Inflammatory macrophage treated with lipopolysaccharide for 4 hours (primary cell): ENCODE measurements at places on chromosomes 13 and 19.
A peak's percentile ranks its signal among the peaks of the same experiment; 100 is the strongest.

GRCh38 chr19:41951686-41952172 is 7.4 kb downstream of the RABAC1 start:
- peak; percentile 72 for DNase-seq

- no peak for DNase-seq
Observed at GRCh38 chr19:34673590-34673989, 3.4 kb downstream of the SCGB2B2 start.

DNA sequence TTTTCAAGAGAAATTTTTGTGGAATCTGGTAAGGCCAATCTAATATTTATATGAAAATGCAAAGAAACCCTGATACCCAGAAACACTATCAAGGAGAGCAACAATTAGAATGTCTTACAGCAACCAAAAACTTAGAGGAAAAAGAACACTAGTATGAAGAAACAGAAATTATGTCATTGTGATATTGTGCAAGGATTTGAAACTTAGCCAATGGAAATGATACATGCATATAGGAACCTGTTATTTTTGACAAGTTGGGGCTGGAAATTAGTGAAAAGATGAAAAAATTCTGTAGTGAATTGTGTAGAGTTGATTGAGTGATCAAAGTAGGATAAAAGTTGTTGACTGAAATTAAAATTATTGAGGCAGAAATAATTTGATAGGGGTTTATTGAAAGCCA is 792.6 kb upstream of the SLITRK6 start:
- no peak for DNase-seq

DNA sequence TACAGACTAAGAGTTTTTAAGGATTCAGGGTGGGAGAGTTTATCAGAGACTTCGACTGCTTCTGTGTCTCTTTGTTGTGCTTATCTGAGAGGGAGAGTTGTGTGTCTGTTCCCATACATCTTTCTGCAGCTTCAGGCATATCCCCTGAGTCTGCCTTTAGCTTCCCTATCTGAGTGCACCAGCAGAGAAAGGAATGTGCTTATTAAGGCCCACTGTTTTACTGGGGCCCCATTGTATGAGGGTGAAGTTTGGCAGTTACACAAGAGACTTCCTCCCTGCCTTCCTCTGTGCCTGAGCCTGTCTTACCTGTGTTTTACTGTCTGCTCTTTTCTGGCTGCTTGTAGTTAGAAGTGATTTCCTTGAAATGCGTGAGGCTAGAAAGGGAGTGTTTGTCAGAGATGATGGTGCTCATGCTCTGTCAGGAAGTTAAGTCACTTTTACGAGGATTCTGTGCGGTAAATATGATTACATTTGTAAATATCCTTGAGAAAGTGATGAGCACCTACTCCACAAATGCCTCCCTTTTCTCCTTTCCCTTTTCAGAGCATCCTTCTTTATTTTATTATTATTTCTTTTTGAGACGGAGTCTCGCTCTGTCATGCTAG is 1228.9 kb upstream of the MIR17HG start:
- no peak for DNase-seq

GRCh38 chr13:35851356-35851755 is 279.8 kb downstream of the DCLK1 start:
- no peak for DNase-seq

DNA sequence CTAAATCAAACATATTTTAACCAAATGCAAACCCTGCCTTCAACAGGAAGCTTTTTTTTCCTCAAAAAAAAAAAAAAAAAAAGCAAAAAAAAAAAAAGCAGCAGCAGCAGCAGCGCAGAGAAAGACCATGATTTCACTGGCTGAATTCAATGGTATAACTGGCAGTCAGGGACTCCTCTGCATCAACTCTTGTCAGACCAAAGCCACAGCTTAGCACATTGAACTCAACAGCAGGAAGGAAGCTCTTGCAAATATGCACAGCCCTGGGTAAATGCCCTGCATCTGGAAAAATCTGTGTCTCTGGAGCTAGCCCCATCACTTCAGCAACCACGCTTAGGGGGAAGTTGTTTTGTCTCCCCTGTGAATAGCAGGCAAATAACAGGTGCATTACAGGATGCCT is 17.6 kb upstream of the DHRS12 start:
- peak; percentile 51 for DNase-seq

GRCh38 chr19:13637664-13638063 is 126.7 kb upstream of the MRI1 start:
- peak; percentile 4 for DNase-seq

DNA sequence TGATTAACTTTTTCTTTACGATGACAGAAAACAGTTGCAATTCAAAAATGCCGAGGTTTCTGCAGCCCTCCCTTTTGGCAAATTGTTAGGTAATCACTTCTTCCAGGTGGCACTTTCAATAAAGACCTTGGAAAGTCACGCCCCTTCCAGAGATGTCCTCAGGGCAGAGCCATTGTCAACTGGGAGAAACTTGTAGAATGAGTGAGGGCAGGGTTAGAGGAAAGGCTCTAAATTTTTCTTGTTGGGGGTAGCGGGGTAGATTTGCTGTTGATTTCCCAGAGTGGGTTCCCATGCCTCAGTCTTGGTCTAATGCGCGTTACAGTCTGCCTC is 421.1 kb downstream of the FGF9 start:
- DNase-seq, result no peak

GRCh38 chr13:44022196-44022595 is 142.5 kb downstream of the LACC1 start:
- peak; percentile 15 for DNase-seq

GRCh38 chr19:47661161-47661560 is 52.1 kb upstream of the EHD2 start:
- no peak for DNase-seq

DNA sequence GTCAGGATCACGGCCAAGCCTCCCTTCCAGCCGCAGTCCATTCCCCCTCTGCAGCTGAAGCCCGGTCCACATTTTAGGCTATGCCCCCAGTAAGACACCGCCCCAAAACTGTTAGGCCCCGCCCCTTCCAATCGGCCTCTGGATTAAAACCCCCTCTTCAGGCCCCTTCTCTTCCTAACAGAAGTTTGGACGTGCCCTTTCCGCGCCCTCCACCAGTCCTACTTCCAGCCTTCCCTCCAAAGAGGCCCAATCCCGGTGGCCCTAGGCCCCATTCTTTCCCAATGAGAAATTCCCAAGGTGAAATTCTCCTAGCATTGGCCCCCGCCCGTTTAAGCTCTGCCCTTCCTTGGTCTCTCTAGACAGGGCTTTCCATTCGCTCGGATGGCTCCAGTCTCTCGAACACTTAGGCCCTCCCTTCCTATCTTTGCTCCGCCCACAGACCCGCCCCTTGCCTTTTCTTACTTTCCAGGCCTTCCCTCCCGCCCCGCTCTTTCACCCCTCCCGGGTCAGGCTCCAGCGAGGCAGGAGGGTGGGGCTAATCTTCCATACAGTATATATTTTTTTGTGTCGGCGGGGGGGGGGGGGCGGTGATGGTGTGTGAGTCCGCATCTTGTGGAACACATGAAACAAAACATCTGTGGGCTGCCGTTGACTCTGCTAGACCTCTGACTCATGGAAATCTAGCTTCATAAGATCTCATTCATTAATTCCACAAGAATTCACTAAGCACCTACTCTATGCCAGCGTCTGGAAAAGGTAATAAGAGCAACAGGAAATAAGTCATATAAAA is 13.6 kb downstream of the LTBP4 start:
- peak; percentile 64 for DNase-seq

DNA sequence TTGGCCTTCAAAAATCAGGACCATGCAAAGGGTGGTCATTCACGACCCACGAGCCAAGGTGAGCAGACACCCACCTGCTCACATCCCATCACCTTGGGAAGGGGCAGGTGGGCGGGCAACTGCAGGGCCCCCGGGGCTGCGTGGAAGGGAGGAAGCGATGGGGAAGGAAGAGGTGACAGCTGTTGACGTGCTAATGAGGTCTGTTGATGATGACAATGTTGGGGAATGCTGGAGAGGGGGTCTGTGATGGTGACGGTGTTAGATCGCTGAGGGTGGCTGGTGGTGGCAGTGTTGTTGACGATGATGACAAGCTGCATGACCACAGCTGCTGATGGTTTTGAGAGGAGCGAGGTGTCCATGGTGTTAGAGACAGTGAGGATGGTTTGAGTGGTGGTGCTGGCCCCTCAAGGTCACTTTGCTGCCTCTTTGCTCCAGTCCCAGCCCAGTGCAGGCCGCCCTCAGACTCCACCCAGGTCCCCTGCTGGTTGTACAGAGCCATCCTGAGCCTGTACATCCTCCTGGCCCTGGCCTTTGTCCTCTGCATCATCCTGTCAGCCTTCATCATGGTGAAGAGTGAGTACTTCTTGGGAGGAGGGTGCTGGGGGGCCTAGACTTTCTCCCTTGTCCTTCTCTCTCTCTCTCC is 900 bp downstream of the MCEMP1 start:
- DNase-seq, result peak; percentile 44

DNA sequence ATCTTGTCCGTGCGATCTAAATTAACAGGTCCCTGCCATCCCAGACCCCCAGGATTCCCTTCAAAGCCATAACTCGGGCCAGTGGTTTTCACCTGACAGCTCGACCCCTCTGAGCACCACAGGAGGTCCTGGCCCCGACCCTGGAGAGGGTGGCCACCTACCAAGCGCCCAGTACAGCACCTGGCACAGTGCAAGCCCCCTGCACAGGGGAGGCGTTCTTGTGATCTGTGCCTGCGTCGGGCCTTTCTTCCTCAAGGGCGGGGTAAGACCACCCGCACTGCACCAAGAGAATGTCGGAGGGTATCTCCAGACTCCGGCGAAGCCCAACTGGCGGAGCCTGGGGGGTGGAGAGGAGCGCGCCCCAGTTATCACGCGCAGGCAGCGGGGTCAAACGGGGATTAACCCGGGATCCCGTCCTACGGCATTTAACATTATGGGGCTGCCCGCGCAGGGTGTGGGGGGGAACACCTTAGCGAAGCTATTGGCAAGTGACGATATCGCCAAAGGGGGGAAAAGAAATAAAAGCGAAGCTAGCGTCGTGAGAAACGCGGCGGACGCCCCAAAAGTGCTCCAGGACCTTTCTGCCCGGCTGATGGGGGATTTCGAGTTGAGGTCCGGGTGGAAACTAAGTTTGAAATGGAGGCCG is 1.3 kb upstream of the HNRNPL start:
- peak; percentile 13 for DNase-seq

DNA sequence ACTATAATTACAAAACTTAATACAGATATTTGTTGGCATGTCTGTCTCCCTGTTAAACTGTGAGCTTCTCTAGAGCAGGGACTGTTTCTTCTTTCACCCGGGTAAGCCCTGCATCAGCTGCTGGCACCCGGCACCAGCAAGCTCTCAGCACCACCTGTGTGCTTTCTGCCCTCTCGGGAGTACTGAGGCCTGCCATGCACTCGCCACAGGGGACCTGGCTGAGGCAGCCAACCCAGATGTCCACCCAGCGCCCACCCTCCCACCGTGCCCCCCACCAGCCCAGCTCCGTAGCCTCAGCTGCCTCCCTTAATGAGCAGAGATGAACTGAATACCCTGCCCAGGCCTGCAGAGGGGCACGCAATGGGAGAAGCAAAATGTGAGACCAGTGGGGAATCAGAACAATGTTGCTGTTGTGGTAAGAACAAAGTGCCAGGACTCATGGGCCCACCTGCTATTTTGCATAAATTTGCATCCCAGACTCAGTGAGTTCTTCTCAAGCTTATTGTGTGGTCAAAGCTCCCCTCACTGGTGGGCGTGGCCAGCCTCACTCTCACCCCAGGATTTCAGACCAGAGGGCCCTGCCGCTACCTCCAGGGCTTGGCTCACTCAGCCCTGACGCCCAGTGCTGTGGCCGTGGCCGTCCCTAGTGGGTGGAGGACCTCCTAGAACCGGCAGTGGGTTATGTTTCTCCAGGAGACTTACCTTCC is 14.6 kb upstream of the SERPINE3 start:
- DNase-seq, result no peak

GRCh38 chr19:1107661-1108261 is 4.0 kb downstream of the GPX4 start:
- DNase-seq, result no peak

DNA sequence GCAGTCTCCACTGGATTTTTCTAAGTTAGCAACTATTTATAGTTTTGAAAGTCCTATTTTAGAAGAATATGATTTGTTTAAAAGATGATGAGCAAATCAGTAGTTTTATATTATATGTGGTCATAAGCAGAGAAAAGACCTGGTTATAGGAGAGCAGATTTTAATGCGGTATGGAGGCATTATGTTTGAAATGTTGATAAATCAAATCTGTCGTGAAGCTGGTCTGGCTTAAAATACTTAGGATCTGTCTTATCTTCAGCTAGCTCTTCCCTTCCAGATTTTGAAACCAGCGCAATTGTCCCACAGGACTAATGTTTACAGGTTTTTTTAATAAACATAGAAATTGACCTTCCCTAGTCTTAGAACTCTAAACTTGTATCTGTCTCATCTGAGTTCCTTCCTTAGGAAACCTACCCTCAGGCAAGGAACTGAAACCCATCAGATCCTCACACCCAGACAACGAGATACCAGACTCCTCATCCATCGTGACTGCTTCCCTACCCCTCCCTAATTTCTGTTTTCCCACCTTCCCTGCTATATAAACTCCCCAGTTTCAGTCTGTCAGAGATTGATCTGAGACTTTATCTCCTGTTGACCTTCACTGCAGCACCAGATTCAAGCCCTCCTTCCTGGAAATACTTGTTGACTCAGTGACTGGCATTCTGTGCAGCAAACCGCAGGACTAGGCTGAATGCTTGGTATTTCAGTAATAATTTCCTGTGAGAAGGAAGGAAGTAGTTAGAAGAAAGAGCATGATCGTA is 37.8 kb upstream of the CXCL17 start:
- peak; percentile 67 for DNase-seq

DNA sequence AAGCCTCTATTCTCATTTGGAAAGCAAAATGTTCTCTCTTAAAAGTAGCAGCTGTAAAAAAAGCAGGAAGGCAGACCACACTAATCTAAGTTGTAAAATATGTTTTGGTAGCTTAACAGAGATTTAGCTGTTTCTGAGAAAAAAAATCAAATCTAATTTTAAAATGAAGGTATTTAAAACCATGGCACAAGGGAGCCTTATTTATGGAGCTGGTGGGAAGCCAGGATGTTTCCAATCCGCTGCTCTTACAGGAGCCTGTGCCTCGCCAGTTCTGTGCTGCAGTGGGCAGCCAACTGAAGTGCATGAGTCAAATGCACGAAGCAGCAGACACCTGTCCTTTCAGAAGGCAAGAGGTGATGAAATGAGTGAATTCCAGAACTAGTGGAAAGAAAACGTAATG is 28.2 kb downstream of the GPC6 start:
- no peak for DNase-seq

GRCh38 chr13:43023289-43023963 is at the start of gene DNAJC15:
Gene DNAJC15, plus strand, starts transcription at chr13:43023586. Its CDS starts 41 bp downstream, at chr13:43023627.
- peak; percentile 83 for DNase-seq

DNA sequence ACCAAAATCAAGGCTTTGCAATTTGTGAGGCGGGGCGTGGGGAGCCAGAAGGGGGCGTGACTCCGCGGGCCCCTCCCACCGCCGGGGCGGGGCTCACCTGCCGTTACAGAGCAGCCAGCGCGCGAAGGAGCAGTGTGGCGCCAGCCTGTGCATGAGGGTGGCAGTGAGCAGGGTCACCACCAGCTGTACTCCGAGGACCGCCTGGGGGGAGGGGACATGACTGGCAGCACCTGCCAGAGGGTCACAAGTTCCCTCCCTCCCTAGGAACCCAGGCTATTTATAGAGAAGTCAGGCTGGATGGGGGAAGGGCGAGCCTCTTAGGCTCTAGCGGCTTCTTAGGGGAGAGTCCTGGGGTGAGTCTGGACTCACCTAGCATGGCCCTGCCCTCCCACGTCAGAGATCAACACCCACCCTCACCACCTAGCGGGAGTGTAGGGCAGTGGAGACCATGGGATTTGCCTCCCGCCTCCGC is 3.6 kb downstream of the TMEM161A start:
- DNase-seq, result no peak
